Amygdala (tissue), 56 donors: ENCODE measurements at places on chromosomes 5 and 9.

DNA sequence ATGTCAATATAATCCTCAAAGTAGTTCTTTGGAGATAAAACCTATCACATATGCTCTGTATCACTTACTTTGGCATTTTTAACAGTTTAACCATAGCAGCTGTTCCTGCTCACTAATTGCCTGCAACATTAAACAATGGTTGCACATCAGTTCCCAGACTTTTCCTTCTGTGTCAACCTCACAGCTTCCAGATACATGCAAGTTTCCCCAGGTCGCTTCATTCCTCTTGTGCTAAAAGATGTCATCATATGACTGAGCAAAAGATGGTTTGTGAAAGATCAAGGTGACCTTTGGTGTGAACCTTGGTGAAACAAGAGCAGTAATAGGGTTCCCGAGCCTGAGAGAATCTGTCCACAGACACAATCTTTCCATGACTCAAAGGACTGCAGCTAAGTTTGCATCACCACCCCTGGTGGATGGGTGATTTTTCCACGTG lies 500.4 kb upstream of the PAPPA start:
- no peak for DNase-seq

GRCh38 chr5:122114501-122114900 lies 14.8 kb upstream of the ZNF474 start:
- DNase-seq = no peak

DNA sequence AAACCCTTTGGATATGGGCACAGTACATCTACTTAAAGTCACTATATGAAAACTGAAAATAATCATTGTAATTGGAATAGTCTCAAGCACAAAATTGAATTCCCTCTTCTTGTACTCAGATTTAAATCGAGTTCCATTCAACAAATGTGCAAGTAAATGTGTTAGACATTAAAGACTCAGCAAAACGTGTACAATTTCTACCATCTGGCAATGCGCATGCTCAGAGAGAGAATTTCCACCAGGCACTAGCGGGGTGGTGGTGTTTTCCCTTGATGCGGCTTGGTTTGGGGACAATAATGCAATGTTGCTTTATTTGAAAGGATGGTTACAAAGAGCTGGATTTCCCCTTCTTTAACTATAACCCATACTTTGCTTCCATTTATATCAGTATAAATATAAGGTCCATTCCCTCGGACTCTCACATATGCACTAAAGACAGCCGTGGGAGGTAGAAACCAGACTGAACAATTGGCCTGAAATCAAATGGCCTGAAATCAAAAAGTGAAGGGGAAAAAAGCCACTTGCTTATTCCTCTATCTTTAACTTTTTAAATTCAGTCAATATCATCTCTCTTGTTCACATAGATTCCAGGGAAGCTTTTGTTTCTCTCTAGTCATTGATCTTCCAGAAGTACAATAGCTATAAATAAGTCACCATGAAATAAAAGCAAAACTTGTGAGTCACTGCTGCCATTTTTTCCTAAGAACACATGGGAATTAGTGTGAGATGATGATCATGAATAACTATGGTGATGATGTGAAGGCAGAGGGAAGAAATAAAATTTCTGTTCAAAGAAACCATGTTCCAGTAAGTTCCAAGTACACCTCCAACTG lies 59.2 kb downstream of the ADAMTS12 start:
- no peak for DNase-seq

- no peak for DNase-seq
Measured at GRCh38 chr9:92324889-92325268, 271 bp downstream of the NOL8 start.

DNA sequence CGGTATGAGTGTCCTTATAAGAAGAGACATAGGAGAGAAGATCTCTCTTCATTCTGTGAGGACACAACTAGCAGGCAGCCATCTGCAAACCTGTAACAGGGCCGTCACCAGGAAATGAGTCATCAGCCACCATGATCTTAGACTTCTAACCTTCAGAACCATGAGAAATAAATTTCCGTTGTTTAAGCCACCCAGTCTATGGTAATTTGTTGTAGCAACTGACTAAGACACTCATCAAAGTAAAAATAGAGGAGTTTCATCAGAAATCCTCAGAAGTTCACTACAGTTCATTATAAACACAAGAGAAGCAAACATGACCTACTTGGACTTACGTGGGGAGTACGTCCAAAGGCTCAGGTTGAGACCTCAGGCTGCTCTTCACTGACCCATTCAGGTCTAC lies 357.7 kb downstream of the SEMA5A start:
- no peak for DNase-seq

GRCh38 chr5:119354537-119355243 lies 1.1 kb upstream of the TNFAIP8 start:
- DNase-seq = no peak

- DNase-seq = no peak
Measured at GRCh38 chr5:108386345-108387061, 4.6 kb upstream of the FBXL17 start.

DNA sequence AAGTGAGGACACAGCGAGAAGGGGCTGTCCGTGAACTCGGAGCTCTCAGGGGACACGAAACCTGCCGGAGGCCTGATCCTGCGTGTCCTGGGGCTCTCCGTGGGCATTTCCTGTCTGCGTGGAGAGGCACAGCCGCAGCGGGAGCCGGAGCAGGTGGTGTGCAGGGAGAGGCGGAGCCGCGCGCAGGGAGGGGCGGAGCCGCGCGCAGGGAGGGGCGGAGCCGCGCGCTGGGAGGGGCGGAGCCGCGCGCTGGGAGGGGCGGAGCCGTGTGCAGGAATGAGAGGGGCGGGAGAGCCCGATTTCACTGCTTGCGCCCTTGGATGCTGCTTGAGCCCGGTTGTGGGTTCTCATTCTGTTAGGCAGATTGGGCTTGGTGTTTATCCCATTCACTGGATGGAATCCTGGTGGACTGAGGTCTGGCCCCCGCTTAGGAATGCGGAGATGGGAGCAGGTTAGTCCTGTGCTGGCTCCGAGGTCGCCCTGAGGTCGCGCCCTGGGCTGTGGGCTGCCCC lies 26.7 kb downstream of the NDUFS6 start:
- no peak for DNase-seq
